ENCODE measurements at places on chromosomes 5 and 9.

GRCh38 chr9:113772121-113772810 lies 103.8 kb upstream of the ZNF618 start:
- DNase-seq, result no peak

- DNase-seq, result no peak
Observed at GRCh38 chr5:163938595-163938994, 433.2 kb downstream of the MAT2B start.

GRCh38 chr9:114085387-114085789 lies 7.3 kb upstream of the AMBP start:
- DNase-seq, result no peak

- no peak for DNase-seq
Observed at GRCh38 chr5:39521940-39522590, 97.3 kb upstream of the DAB2 start.

- no peak for DNase-seq
Observed at GRCh38 chr9:87675906-87676515, 49.9 kb upstream of the CTSL start.

DNA sequence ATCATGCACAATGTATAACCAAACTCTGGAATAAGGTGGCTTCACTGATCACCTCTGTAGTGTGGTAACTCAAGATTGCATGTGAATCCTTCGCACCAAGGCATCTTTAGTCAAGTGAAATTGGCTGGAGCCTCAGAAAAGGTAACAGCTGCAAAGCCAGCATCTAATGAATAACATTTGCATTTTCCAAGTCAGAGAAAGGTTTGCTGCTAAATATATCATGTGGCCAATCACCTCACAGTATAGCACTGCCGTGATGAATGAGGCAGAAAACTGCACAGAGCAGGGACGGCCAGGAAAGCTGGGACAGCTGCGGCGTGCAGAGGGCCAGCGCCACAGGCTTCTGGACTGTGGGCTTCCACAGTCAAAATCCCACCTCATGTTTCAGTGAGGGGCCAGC lies 18.5 kb downstream of the MRPS27 start:
- DNase-seq, result no peak

DNA sequence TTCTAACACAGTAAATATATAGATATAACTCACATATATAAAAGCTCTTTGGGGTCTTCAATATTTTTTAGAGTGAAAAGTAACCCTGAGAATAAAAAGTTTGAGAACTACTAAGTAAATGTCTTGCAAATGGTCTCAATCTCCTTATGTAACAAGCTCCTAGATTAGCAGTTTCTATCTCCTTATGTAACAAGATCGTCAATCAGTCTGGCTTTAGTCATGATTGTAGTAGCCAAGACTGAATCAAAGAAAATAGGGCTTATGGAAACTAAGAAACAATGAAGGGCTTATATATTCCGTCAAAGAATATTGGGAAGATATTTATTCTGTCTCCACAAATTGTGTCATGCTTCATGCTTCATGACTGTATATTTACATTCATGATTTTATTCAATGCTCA lies 22.4 kb upstream of the FREM1 start:
- no peak for DNase-seq

- DNase-seq, result no peak
Observed at GRCh38 chr5:14218480-14218879, 75.3 kb downstream of the TRIO start.

GRCh38 chr9:33157960-33158842 lies 8.9 kb downstream of the B4GALT1 start:
- no peak for DNase-seq

GRCh38 chr9:27499451-27499850 lies 24.6 kb upstream of the IFNK start:
- no peak for DNase-seq

- DNase-seq, result no peak
Observed at GRCh38 chr5:133358271-133358670, 254.1 kb downstream of the FSTL4 start.

DNA sequence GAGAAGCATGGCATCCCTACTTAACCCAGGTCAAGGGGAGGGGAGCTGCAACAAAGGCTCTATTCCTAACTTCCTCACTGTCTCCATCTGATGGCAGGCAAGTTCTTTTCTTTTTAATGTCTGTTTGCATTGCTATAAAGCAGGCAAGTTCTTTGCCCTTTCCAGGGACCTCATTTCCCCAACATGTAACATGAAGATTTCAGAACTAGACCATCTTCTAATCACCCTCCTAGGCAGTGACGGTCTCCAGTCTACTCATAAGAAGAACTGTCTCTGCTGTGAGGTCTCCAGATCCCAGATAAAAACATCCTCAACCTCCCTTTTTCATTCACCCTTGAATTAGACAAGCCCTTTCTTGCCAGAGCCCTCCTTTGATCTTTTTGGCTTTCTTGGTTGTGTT lies 42.1 kb downstream of the PPP1R2B start:
- DNase-seq, result no peak

- DNase-seq, result no peak
Observed at GRCh38 chr5:75710637-75711036, 6.6 kb downstream of the POC5 start.

DNA sequence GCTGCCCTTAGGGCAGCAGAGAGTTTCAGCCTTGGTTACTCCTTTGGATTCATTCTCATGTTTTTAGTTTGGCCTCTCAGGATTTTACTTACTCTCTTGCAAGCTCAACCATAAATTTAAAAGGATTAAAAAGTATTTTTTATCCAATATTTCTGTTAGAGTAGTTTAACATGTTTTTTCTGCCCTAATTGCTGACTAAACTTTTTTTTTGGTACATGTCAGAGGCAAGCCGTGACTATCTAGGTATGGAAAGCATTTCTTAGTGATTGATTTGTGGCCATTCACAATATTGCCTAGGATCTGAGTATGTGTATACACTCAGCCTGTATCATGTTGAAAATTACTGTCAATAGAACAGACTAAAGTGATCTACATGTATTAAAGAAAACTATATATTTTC lies 92.1 kb downstream of the MELK start:
- no peak for DNase-seq

DNA sequence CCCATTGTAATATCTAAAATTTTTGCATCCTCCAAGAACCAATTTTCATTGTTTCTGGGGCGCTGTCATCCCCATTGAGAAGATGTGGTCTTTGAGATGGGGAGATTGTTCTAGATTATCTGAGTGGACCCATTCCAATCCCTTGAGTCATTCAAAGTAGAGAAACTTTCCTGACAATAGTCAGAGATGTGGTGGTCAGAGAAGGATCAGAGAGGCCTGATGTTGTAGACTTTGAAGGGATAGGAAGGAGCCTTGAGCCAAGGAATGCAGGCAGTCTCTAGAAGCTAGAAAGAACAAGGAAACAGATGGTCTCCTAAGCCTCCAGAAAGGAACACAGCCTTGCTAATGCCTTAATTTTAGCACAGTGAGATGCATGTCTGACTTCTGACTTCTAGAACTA lies 80.4 kb downstream of the TEK start:
- no peak for DNase-seq

- no peak for DNase-seq
Observed at GRCh38 chr5:105817914-105818313, 1852.8 kb downstream of the EFNA5 start.

GRCh38 chr5:55324815-55325418 lies 17.1 kb downstream of the MTREX start:
- DNase-seq, result no peak

DNA sequence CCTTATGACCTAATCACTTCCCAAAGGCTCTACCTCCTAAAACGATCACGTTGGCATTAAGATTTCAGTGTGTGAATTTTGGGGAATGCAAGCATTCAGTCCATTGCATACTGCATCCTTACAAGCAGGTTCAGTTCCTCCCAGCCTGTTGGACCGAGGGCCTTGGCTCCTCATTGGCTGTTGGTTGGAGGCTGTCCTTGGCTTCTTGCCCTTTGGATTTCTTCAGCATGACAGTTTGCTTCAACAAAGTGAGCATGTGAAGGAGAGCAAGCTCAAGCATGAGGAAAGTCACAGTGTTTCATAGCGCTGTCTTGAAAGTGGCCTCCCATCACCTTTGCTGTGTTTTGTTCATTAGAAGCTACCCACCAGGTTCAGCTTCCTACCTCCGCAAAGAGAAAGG lies 109.5 kb downstream of the GADD45G start:
- no peak for DNase-seq

GRCh38 chr5:134071614-134072207 lies 42.8 kb upstream of the TCF7 start:
- DNase-seq, result peak; percentile 38

DNA sequence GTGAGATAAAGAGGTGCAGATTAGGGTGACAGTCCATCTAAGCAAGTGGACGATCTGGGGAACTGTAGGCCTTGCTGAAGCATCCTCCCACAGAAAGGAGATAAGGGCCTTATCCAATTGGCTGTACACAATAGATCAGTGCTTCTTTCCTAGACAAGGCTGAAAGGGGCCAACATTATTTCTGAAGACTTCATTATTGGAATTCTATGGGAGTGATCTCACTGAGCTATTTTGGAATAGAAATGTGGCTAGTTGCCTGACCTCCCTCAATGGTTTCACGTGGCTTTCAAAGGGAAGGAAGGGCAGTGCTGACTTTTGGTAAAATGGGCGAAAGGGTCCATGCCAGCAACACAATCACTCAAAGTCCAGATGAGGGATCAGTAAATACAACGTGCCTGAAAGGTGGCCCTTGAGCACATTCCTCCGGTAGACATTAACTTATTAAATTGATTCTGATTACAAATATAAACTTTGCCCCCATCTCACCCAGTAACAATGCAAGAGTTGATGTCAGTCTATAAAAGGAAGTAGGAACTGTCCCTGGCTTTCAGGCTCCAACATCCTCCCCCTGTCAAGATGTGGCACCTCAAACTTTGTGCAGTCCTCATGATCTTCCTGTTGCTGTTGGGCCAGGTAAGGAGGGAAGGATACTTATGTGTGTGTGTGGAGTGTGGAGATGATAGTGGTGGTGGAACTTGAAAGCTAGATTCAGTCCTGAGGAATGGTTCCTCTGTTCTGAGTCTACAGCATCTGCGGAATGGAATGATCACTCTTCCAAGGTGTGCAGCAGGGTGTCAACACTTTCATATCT lies at the start of gene LEAP2:
Gene LEAP2, plus strand, starts transcription at position 550 of the 811 bp plus-strand sequence. Its CDS starts 27 bp downstream, at position 577.
- no peak for DNase-seq

GRCh38 chr5:155753943-155754581 lies 572.9 kb upstream of the SGCD start:
- no peak for DNase-seq

DNA sequence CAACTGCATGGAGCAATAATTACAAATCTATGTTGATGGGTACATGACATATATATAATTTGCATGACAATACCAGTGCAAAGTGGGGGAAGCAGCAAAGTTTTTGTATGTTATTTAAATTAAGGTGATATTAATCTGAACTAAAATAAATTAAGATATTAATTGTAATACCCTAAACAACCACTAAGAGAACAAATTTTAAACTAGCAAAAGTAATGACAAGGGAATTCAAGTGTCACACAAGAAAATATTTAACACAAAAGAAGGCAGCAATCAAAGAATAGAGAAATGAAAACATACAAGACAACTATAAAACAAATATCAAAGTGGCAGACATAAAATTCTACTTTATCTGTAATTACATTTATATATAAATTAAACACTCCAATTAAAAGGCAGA lies 2003.4 kb downstream of the MAT2B start:
- no peak for DNase-seq

DNA sequence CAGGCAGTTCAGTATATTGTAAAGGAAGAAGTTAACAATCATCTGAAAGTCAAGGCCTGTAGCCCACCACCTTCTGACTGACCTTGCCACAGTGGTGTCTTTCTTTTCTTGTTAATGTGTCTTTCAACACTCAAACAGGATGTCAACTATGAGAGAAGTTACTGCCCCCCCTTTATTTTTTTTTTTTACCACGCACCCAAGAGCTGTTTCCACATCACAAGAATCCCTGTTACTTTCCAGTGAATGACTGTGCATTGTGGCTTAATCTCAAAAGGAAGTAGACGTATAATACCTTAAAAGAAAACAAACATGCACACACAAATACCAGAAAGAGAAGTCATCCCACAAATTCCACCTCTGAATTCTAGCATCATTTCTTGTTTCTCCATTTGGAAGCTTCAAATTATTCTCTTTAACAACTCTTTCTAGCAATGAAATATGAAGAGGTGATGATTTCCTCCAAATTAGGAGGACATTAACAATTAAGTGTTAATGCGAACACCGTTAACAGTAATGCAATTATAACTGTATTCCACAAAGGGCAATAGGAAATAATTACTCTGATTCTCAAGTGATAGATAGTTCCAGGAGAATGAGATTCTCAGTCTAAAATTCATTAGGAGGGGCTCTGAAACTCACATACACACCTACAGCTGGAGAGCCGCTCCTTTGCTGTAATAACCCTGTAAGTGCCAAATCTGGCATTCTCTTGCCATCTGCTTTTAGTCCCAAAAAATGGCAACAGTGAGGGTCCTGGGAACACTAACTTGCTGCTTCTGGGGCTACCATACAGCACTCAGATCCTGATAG lies 201.0 kb downstream of the EFNA5 start:
- DNase-seq, result no peak

- no peak for DNase-seq
Observed at GRCh38 chr5:17802256-17802655, 168.0 kb downstream of the TAF11L14 start.

- DNase-seq, result no peak
Observed at GRCh38 chr9:32345243-32345642, 39.2 kb upstream of the ACO1 start.

GRCh38 chr9:80020056-80020455 lies 448.3 kb downstream of the TLE4 start:
- no peak for DNase-seq

- DNase-seq, result no peak
Observed at GRCh38 chr5:114940709-114941108, 229.0 kb downstream of the TRIM36 start.

GRCh38 chr9:2459756-2460155 lies 161.8 kb upstream of the VLDLR start:
- DNase-seq, result no peak

GRCh38 chr5:114393159-114393558 lies 31.3 kb downstream of the KCNN2 start:
- DNase-seq, result no peak

GRCh38 chr5:15645381-15646160 lies 145.6 kb downstream of the FBXL7 start:
- no peak for DNase-seq

DNA sequence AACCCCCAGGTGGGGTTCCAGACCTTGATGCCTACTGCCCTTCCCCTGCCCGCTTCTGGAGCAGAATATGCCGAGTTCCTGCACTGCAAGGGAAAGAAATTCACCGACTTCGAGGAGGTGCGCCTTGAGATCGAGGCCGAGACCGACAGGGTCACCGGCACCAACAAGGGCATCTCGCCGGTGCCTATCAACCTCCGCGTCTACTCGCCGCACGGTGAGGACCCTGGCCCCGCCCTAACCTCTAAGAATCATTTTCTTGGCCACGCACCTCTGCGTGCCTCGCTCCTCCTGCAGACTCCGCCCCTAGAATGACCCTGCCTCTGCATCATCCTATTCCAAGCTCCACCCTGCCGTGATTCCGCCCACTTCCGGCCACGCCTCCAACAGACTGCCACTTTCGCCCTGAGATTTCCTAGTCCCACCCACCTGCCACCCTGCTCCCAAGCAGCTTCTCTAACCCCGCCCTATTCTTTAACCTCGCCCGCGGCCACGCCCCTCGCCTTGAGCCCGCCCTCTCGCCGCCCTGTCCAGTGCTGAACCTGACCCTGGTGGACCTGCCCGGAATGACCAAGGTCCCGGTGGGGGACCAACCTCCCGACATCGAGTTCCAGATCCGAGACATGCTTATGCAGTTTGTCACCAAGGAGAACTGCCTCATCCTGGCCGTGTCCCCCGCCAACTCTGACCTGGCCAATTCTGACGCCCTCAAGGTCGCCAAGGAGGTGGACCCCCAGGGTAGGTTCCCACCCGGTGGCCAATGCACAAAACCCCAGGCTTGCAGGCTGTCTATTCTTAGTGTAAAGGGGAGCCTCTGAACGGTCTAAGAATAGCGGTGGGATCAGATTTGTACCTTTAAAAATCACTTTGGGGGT lies 15.6 kb downstream of the DNM1 start:
- DNase-seq, result no peak
